Left kidney (tissue), 8 donors: ENCODE measurements at places on chromosomes 3 and 15. TPM values are rescaled to one million over a fixed set of nuclear protein-coding genes. Genes with fewer than 3 reads are reported as not detected.

SCG5 gene
- polyA plus RNA-seq: 18.2 TPM

TMEM87A gene
- polyA plus RNA-seq: 68.5 TPM

DNA sequence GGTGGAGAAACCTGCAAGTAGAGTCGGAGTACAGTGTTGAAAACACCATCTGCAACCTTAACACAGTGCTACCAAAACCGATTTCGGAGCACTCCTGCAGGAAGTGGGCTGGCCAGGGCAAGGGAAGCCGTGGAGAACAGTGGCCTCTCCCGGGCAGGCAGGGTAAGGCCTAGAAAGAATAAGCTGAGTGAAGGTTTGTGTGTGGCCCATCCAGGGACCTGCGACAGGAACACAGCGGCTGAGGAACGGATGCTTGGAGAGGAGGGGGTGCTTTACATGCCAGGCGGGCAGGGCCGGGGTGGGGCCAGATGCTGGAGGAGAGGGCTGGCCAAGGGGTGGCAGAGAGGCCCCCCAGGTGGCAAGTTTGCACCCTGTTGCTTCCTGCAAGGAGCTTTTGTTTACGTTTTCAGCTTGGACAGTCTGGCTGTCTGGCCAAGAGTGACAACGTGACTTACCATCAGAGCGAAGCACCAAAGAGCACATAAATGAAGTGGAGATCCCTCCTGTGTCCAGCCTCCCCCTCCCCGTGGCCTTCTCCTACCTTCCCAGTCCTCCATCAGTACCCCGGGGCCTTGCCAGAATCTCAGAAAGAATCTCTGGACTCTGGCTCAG lies 156.5 kb downstream of the PGPEP1L start:
- peak; percentile 68 for DNase-seq

FBLN2 gene
- 17.9 TPM for polyA plus RNA-seq

GRCh38 chr3:157410945-157411344 lies 25.7 kb upstream of the PTX3 start:
- no peak for DNase-seq

DNA sequence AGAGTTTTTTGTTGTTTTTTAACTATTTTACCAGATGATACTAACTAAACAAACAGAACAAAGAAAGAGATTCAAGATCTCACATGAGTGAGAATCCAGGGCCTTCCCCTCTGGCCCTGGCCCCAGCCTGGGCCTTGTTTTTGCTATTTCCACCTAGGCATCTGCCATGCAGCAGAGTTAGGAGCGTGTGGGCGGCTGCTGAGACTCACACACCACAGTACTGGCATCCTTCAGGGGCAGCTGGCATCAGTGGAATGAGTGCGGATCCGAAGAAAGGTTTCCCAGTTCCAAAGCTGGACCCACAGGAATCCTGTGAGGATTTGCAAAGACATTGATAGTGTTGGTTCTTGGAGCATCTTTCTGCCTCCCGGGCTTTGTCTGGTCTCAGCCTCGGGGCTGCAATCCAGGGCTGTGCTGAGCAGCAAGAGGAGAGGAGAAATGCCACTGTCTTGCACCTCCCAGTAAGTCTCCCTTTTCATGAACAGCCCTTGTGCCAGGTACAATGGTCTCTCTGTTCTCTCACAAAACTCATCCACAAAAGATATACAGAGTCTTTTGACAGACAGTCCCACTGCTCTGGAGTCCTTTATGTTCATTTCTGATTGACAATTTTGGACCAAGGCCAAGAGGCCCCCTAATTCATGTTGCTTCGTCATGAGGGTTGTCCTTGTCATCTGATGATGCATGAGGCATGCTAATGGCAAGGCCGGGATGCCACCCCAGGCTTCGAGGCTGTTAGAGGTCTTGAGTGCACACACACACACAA lies 46.6 kb downstream of the APH1B start:
- DNase-seq: no peak

DNA sequence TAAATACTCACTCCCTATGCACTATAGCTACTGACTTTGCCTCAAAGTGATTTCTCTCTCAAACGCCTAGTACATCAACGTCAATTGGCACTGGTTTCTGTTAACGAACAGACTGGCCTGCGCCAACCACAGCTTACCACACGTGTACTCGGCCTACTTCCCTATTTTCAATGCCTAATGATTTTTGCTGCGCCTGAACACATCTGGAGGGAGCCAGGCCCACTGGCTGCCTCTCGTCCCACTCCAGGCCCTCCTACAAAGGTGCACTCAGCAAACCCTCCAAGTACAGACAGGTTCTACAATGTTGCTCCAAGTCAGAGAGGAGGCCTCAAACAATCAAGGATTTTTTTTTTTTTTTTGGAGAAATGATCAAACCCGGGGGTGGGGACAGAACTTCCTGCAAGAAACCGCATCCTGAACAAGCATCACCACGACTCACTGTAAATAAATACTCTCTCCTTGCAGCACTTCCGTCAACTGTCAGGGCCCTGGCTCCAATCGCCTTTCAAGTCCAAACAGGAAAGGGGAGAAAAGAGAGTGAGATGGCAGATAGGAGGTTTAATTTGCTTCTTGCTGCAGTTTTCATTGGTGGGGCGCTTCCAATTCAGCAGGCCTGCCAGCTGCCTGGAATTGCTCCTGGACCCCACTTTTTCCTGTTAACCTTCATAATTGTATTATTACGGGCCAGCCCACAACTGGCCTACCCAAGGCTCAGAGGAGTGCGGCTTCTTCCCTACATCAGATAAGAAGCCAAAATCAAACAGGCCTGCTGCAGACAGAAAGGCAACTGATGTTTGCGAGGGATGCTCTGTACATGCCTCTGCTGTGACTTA lies 139.3 kb downstream of the FOXP1 start:
- no peak for DNase-seq

- DNase-seq: no peak
These were observed 3.3 kb downstream of the SCAMP2 start for GRCh38 chr15:74869726-74870407.

MYL3 gene
- polyA plus RNA-seq: 20.1 TPM

GRCh38 chr3:186075931-186076567 lies 32.8 kb downstream of the ETV5 start:
- no peak for DNase-seq

DNA sequence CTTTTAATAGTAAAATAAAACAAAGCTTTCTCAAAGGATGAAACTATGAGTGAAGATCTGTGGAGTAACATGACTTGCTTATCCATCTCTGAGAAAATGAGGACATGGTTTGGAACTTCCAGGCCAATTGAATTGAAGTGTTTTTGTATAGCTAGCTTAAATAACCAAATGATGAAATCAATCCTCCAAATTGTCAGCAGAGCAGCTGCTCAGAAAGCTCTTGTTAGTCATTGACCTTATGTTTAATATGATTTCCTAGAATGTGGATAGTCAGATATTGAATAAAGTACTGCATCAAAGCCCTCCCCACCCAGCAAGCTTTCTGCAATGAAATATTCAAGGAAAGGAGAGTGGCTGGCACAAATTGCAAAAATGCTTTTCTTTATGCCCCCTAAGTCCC lies 437.2 kb downstream of the MFSD1 start:
- DNase-seq: no peak

GRCh38 chr3:86563400-86563970 lies 427.5 kb downstream of the VGLL3 start:
- DNase-seq: peak; percentile 36

DNA sequence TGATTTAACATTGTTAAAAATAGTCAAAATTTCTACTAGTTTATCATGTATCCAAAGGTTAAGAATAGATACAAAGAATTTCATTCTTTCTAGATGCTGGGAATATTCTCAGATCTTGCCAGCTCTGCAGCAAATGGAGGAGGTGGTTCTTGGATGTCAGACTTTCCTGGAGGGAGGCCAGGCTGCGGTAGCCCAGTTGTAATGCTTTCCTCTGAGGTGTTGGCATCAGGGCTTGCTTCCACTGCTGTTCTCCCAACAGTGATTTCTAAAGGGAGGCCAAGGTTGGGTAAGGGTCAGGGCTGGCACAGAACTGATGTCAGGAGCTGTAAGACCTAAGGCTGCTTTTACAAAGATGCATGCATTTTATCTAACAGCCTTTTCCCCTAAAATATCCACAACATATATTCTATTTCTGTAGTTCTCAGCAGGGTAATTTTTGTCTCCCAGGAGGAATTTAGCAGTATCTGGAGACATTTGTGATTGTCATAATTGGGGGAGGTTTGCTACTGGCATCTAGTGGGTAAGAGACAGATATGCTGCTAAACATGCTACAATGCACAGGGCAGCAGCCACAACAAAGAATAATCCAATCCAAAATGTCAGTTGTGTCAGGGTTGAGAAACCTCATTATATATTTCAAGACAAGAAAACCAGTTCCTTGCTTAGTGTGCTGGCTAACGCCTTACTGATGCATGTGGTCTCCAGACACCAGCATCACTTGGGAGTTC lies 42.0 kb upstream of the SPTSSB start:
- DNase-seq: no peak

- DNase-seq: no peak
These were observed 198.6 kb downstream of the VGLL3 start for GRCh38 chr3:86792316-86792715.

IQCH gene
- polyA plus RNA-seq: 10.0 TPM

GRCh38 chr3:17505856-17506255 lies 236.6 kb downstream of the TBC1D5 start:
- DNase-seq: no peak

- DNase-seq: no peak
These were observed 61.8 kb downstream of the RUBCN start for GRCh38 chr3:197674741-197675562.

LRTM1 gene
- not detected for polyA plus RNA-seq

- no peak for DNase-seq
These were observed 1242.2 kb downstream of the OTOL1 start for GRCh38 chr3:162738784-162739183.

GRCh38 chr3:99875929-99876841 lies 58.5 kb downstream of the CMSS1 start:
- peak; percentile 86 for DNase-seq

- no peak for DNase-seq
These were observed 85.7 kb upstream of the XCR1 start for GRCh38 chr3:46112984-46113383.

DNA sequence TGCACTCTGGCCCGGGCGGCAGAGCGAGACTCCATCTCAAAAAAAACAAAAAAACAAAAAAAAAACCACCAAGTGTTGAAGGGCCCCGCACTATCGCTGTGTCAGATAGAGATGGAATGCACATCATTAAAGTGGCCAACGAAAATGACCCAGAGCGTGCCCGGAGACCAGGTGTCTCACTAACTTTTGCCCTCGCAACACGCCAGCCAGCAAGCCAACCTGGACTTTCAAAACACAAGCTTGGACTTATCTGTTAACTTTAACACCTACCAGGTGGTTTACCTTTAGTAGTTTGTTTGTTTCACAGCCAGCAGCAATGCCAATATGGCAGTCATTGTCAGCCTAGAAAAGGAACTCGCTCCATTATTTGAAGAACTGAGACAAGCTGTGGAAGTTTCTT lies 28.6 kb downstream of the FAM174B start:
- DNase-seq: no peak

SCG3 gene
- 0.12 TPM for polyA plus RNA-seq

DNA sequence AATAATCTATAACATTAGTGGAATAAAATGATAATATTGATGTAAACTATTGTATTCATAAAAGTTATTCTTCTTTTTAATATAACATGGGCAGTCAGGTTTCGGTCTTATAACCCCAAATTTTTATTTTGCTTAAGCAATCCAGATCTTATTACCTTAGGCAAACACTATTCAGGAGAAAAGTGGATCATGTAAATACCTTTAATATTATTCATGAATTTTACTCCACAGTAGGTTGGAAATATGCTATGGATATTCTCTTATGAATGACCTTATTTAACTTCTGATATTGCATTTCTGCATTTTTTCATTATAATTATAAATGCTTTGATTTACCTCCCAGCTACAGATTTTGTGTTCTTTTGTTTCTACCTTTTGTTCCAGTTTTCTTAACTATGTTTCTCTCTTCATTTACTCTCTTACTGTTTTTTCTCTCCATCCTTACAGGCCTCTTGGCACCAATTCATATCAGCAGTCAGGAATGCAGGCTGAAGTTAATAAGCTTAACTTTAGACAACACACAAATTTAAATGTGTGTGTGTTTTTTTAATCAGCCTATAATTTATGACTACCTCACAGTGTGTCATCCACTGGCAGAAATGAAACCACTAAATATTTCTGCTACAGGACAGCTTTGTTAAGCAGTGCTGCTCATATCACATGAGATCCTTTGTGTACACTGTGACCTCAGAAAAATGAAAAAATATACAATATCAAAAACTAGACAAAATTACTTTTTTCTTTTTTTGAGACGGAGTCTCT lies 111.0 kb downstream of the NSUN3 start:
- no peak for DNase-seq

GRCh38 chr3:38210141-38210757 lies 44.9 kb downstream of the OXSR1 start:
- DNase-seq: no peak

DNA sequence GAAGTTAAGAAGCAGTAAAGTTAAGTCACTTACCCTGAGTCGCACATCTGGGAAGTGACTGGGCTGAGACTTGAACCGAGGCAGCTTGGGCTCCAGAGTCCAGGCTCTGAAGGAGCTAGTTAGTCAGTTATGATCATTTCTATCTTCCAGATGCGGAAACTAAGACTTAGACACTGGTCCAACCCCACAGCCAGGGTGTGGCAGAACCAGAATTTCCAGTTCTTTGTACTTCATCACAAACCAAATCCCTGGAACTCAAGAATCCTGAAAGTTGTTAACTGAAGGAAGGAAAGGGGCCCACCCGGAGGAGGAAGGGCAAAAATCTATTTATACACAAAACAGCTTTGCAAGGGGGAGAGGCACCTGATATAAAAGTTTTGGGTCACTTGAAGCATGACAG lies 389.9 kb downstream of the SHQ1 start:
- no peak for DNase-seq

- no peak for DNase-seq
These were observed 71.5 kb downstream of the SLC12A8 start for GRCh38 chr3:125140818-125141595.

DNA sequence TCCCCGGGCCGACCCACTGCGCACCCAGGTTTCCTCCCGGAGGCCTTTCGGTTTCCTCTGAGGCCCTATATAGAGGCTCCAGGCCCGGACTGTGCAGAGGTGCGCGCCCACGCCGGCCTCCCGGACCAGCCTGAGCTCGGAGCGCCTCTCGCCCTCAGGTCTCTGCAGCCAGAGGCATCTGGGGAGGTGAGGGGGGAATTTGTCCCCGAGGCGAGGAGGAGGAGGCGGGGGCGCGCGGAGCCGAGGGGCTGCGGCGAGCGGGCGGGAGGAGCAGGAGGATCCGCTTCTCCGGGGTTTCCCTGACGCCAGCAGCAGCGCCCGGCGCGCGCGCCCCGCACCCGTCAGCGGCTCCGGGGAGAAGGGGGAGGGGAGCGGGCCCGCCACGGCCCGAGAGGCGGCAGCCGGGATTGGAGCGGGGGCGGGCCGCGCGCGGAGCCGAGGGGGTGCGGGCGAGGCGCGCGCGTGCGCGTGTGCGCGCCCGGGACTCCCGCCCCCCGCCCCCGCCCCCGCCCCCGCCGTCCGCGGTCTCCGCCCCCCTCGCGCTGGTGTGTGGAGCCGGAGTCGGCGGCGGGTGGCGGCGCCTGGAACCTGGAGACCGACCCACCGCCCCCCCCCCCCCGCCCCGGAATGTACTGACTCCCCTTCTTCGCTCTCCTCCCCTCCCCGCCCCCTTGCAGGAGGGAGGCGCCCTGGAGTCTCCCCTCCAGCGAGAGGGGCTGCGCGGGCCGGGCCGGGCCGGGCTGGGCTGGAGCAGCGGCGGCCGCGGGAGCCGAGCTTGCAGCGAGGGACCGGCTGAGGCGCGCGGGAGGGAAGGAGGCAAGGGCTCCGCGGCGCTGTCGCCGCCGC lies at the start of gene NEO1:
Gene NEO1, plus strand, starts transcription at position 657 of the 846 bp plus-strand sequence. CDS start 213 bp downstream, outside the sequence.
- peak; percentile 92 for DNase-seq

- no peak for DNase-seq
These were observed 8.5 kb upstream of the CDCP1 start for GRCh38 chr3:45154641-45155147.
